ENCODE measurements at places on chromosomes 7 and 10.
A peak's percentile ranks its signal among the peaks of the same experiment; 100 is the strongest.

DNA sequence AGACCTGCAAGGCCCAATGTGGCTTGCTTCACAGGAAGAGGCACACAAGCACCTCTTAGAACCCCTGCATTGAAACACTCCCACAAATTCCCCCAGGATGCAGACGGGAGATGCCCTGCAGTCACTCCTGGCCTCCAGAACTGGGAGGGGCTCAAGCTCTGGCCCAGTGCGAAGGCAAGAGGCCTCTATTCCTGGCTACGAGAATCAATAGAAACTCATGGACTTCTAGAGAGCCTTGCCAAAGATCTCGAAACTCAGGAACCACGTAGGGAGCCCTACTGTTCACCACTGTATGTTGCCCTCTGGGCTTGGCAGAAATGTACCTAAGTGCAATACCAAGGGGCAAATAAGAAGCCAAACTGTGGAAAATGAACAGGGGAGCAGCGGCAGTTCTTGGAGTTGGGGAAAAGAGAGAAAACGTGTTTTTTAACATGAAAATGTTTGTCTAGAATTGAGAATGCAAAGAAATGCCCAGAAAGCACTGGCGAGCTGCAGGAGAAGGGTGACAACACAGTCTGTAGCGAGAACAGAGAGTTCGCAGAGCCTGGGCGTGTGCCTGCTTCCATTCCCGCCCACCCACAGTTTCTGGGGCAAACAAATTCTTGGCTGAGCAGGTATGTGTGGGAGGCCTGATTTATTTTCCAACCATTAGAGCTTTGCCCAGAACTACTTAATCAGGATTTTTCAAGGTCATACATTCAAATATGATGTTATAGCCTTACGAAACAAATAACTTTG is 260.5 kb upstream of the KLF14 start:
- no peak for DNase-seq

DNA sequence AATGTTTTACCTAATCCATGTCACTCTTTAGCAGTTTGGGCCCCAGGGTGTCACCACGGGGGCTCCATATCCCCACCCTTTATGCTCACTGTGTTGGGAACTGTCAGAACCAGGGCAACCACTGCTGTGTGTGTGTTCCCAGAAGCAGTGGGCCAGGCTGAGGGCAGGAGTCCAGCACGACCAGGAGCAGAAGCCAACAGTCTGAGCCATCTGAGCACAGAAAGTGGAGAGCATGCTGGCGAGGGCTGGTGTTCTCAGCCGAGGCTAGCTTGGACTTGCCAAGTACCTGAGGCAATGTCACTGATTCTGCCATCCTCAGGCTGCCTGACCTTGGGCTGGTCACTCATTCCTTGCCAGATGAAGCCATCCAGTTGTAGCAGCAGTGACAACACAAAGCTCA is 285.0 kb downstream of the BMPER start:
- no peak for DNase-seq

- DNase-seq = peak; percentile 80
Observed at GRCh38 chr10:21517134-21518031, 8.1 kb downstream of the SKIDA1 start.

- no peak for DNase-seq
Observed at GRCh38 chr10:1393481-1393880, 337.3 kb downstream of the WDR37 start.

DNA sequence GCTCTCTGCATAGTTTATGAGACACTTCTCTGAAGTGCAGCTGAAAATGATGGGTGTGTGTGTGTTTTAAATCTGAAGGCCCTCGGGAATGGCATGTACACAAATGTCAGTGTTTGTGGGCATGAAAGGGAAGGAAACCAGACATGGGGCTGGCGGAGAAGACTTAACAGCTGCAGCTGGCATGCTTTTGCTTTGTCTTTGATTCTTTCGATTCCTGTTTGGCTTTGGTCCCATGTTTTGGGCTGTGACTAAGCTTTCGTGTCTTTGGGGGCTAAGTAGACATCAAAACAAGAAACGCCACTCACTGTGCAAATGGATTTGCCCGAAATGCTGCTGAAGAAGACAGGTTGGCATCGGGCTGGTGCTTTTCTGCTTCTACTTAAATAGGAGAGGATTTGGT is 179.3 kb downstream of the PFKFB3 start:
- DNase-seq = peak; percentile 73

GRCh38 chr7:140121326-140121725 is 55.5 kb downstream of the KDM7A start:
- DNase-seq = no peak

- no peak for DNase-seq
Observed at GRCh38 chr10:124009231-124010015, 84.0 kb downstream of the CHST15 start.

- DNase-seq = no peak
Observed at GRCh38 chr10:91643700-91644099, 10.8 kb upstream of the PPP1R3C start.

- no peak for DNase-seq
Observed at GRCh38 chr10:1942478-1942877, 205.2 kb upstream of the ADARB2 start.

GRCh38 chr10:17740668-17741067 is 11.3 kb upstream of the TMEM236 start:
- DNase-seq = no peak

DNA sequence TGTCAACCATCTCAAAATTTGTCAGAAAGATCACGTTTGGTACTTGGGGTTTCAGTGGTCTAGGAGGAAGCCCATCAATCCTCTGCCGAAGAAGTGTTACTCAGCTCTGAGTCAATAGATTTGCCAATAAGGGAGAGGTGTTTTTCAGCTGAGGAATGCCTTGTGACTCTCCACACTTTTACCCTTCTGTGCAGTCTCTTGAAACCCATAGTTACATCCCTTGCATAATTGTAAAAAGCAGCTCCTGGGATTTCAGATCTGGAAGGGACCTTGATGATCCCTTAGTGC is 47.5 kb downstream of the INSYN2A start:
- no peak for DNase-seq

GRCh38 chr7:106075937-106076336 is 36.2 kb downstream of the SYPL1 start:
- DNase-seq = peak; percentile 56

GRCh38 chr7:31003721-31004120 is 40.0 kb downstream of the GHRHR start:
- DNase-seq = no peak

- DNase-seq = no peak
Observed at GRCh38 chr7:122944682-122945303, 50.7 kb downstream of the TAS2R16 start.

- no peak for DNase-seq
Observed at GRCh38 chr10:119817991-119818888, 54.4 kb downstream of the MCMBP start.

GRCh38 chr7:16615228-16615627 is 30.3 kb downstream of the ANKMY2 start:
- DNase-seq = no peak

GRCh38 chr7:33933611-33934281 is 28.4 kb downstream of the BMPER start:
- no peak for DNase-seq

DNA sequence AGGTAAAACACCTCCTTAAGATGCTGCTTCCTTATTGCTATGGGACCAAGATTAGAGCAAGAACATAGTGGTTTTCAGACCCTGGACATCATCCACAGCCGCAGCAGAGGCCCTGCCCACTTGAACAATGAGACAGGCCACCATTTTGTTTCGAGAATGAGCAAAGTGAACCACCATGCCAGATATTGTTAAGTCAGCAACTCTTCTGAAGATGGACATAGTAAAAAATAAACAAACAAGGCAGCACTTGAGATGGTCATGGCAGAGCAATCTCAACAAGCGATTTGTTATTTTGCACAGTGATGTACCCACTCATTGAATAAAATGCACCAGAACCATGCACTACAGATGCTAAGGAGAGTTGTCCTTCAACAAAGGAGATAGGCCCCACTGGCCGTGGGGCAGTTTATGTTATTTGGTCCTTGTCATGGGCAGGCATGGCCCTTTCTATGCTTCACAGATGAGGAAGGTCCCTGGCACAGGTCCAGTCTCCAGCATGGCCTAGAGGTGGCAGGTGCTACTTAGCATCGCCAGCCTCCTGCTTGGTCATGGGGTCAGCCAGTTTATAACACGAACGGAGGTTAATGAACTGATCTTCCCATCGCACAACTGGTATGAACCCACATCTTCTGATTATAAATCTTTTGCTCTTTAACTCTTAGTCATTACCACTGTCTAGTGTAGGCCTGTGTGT is 44.1 kb downstream of the IKZF1 start:
- DNase-seq = no peak

GRCh38 chr10:70903262-70903921 is 15.0 kb upstream of the PCBD1 start:
- peak; percentile 63 for DNase-seq

- DNase-seq = no peak
Observed at GRCh38 chr10:97065128-97065527, 120.6 kb downstream of the SLIT1 start.

DNA sequence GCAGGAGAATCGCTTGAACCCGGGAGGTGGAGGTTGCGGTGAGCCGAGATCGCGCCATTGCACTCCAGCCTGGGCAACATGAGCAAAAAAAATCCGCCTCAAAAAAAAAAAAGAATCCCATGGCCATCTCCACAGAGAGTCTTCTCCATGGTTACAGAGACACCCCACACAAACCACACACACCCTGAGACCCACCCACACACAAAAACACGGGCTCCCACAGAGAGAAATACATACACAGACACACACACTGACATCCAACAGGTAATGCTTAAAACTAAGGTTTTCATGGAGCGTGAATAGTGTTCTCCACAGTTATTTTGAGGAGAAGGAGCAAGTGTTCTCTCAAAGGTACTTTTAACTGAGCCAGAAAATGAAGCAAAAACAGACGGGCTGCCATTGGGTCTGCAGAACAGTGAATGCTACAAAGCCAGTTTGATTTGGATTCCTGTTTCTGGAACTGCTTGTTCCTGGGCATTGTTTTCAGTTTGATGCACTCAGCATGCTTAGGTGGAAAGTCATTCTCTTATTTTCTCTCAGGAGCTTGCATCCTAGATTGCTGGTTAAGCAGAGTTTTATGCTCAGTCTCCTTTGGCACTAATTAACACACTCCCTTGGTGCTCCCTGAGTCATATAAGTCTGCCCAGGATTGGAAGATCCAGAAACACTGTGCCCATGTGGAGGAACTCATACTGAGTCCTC is 15.4 kb downstream of the AHCYL2 start:
- DNase-seq = no peak

DNA sequence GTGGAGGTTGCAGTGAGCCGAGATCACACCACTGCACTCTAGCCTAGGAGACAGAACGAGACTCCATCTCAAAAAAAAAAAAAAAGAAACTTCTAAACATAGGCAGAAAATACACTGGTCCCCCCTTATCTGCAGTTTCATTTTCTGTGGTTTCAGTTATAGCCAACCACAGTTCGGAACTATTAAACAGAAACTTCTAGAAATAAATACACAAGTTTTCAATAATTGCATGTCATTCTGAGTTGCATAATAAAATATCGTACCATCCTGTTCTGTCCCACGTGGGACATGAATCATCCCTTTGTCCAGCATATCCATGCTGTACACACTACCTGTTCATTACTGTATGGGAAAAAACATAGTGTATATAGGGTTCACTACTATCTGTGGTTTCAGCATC is 8.0 kb downstream of the XRCC2 start:
- no peak for DNase-seq

DNA sequence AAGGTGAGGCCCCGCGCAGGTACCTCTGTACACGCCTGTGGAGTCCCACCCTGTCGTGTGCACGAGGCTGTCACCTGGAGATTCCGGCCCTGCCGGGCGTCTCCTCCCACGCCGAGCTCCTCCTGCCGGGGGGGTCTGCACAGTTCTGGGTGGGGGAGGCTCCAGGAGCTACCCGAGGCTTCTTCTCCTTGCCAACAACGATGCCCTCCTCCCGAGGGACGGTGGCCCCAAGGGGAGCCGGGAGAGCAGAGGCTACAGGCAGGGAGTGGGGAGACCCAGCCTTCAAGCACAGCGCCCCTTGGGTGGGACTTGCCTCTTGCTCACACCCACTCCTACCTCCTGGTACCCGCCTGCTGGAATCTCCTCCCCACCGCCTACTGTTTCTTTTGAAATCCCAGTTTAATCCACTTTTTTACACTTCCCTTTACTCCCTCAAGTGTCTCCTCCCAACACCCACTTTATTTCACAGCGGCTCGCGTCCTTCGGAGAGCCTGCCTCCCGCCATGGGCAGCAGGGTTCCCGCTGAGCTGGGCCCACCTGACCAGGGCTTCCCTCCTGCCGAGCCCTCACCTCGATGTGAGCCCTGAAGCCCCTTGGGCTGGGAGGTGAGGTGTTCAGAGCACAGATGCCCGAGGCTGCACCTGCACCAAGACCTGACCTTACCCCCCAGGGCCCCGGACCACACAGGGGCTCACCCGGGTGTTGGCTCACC is 338.1 kb downstream of the DNAJB6 start:
- no peak for DNase-seq

DNA sequence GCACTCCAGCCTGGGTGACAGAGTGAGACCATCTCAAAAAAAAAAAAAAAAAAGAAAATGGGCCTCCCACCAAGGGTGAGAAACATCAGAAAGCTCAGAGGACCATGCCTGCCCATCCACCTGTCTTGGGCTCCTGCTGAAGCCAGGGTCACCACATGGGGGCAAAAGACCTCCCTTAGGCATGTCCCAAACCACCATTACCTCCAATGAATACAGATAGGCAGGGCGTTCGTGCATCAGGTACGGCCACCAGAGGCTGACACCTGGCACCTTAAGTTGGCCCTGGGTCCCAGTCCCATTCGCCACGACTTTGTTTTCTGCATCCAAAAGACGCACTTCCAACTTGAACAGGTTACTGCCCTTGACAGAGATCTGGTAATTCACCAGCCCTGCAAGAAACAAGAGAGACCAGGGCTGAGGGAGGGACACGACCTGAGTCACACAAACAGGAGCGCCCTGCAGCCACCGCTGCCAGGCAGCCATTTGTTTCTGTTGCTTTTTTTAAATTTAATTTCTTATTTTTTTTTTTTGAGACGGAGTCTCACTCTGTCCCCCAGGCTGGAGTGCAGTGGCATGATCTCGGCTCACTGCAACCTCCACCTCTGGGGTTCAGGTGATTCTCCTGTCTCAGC is 6.1 kb downstream of the GUSB start:
- DNase-seq = no peak

- DNase-seq = peak; percentile 7
Observed at GRCh38 chr10:109025172-109025571, 898.1 kb downstream of the XPNPEP1 start.

GRCh38 chr7:100132697-100133151 is 6.0 kb downstream of the MBLAC1 start:
- peak; percentile 85 for DNase-seq

DNA sequence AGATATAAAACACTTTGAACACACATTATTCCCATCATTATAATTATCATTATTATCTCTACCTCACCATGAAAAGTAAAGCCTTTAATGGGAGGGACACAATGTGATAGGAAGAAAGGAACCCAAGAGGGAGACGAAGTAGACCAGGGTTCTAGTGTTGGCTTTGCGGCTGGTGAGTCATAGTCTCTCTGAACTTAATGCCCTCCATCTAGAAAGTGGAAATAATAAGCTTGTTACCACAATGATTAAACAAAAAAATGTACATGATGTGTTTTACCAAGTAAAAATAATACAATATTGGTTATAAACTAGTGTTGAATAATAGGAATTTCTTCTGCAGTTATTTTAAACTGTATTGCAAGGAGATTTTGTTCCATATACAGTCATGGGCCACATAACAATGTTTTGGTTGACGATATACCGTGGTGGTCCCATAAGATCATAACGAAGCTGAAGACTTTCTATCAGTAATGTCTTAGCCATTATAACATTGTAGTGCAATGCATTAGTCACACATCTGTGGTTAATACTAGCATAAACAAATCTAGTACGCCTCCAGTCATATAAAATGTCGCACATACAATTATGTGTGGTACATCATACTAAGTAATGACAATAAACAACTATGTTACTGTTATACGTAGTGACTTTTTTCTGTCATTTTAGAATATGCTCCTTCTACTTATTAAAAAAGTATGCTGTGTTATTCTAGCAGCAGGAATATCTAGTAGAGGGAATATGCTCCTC is 450.6 kb upstream of the SORCS1 start:
- DNase-seq = no peak
